ENCODE measurements at places on chromosomes 1 and 21.

DNA sequence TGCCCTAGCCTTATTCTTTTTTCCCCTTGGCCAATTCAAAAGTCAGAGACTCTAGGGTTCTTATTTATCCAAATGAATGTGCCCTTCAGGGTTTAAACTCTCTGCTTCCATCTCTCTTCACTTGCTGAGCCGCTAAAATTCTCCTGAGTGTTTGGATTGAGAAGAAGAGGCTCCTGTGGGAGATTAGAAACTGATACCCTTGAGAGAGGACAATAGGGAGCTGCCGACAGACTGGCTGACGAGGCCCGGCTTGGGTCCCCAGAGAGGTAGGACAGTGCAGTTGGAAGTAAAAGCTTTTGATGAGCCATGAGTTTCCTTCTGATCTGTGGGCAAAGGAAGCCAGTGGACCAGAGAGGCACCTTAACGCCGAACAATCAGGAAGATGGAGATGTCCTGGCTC is 41.3 kb upstream of the UBE2U start:
- DNase-seq, result no peak

DNA sequence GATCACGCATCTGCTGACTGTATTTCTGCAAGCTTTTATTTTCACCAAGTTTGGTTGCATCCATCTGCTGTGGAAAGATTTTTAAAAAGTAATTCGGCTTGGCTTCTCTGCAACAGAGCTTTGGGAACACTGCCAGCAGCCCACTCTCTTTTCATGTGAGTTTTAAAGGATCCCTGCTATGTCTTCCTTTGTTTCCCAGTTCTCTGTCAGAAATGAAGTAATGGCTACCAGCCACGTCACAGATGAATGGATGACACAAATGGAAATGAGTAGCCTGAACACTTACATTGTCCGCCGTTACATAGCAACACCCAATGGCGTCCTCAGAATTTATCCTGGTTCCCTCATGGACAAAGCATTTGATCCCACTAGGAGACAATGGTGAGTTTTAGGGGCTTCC is 80.6 kb upstream of the RAVER2 start:
- no peak for DNase-seq

GRCh38 chr1:53306168-53306567 is 21.7 kb downstream of the LRP8 start:
- DNase-seq, result no peak

DNA sequence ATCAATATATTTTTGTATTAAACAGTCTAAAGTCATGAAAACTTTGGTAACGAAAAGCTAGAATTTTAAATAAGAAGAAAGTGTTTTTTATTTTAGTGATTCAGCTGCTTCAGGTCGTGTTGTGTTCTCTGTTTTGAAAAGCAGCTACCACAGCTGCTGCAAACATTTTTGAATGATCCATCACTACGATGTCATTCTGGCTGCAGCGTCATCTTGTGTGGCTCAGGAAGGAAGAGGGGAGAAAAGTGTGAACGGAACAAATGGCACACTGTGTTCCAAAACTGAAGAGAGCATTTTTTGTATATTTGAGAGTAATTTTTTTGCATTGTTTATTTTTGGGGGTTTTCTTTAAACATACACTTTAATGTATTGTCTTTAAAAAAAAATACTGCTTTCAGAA is 323.0 kb upstream of the ADGRL2 start:
- DNase-seq, result no peak

DNA sequence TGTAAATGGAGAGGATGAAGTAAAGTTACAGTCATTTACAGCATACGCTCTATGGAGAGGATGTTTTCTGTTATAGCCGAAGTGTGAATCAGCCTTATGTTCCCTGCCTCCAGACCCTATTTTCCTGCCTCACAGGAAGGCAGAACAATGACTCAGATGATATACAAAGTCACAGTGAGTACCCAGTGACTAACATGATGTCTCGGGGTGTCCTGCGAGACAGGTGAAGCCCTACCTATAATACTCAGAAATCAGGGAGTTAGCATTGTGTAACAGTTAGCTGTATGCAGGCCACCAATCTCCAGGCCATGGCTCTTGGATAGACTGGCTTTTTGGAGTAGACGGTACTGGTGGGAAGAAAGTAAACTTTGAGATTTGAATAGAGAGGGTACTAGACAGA is 55.6 kb upstream of the FBXO28 start:
- no peak for DNase-seq

- DNase-seq, result no peak
These were observed 223.1 kb upstream of the POGK start for GRCh38 chr1:166616206-166616605.

DNA sequence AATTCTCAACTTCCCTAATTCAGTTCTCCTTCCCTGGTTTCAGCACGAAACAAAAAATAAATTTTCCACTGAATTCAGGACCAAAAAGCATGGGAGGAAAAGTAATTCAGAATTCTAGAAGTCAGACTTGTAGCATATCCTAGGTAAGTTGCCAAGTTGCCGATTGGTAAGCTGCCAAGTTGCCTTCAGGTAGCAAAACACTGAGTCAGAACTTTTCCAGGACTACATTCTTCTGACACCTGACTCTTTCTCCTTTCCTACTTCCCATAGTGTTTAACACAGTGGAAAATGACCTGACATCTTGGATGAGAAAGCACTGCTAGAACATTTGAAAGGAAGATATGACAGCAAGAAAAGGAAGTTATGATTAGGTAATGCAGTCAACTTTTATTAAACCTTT is 322.8 kb downstream of the SPATA17 start:
- no peak for DNase-seq

GRCh38 chr1:43981636-43982035 is 2.6 kb downstream of the B4GALT2 start:
- no peak for DNase-seq

DNA sequence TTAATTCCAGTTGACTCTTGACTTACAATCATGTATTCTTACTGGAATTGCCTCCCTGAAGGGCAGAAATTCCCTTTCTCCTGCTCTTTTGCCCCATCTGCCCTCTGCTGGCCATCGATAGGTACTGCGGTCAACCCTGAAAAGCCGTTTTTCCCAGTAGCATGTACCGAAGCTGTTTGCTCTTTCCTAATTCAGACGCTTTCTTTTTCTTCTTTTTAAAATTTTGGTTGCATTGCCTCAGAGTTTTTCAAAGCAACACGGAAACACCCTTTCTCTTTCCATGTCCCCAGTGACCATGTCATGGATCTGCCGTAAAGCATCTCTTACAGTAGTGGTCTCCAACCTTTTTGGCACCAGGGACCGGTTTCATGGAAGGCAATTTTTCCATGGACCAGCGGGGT is 164.2 kb upstream of the C1orf21 start:
- DNase-seq, result peak; percentile 60

- no peak for DNase-seq
These were observed 32.4 kb downstream of the GNB1 start for GRCh38 chr1:1858382-1859086.

- peak; percentile 66 for DNase-seq
These were observed 47.5 kb downstream of the HSF2BP start for GRCh38 chr21:43611598-43612369.

DNA sequence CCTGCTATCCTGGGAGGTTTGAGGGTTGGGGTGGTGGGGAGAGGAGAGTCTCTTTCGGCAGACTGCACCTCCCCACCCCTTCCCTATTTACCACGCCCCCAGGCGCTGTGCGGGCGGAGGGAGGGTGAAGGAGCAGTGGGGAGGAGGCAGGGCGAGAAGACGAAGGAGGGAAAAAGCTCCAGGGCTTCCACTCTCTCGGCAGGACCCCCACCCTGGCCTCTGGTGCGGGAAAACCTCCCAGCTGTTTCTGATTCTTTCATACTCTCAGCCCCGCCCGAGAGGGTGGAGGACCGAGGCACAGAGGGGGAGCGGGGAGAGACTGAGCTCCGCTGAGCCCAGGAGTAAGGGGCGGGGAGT is 866 bp upstream of the WNT2B start:
- peak; percentile 54 for DNase-seq

GRCh38 chr1:209266590-209267205 is 316.8 kb upstream of the CAMK1G start:
- DNase-seq, result no peak

DNA sequence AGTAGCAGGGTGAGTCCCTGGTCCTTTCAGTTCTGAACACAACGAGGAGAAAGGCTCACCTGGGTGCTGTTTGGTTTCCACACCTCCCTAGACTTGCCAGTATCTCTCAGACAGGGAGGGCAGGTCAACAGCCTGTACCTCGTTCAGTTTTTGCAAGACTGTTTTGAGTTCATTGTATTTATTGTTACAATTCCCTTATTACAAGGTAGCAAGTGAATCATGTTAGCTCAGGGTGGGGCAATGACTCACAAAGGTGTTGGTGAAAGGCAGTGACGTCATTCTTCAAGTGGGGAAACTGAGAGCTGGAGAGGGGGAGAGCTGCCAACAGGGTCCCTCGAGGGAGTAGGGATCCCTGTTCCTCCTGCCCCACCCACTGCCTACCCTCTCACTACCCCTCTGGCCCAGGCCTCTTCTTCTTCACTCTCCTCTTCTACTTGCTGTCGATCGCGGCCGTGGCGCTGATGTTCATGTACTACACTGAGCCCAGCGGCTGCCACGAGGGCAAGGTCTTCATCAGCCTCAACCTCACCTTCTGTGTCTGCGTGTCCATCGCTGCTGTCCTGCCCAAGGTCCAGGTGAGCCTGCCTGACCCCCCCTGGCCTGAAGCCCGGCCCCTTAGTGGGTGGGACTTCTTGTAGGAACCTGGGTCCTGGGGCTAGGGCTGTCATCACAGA is 13.4 kb downstream of the SERINC2 start:
- no peak for DNase-seq

DNA sequence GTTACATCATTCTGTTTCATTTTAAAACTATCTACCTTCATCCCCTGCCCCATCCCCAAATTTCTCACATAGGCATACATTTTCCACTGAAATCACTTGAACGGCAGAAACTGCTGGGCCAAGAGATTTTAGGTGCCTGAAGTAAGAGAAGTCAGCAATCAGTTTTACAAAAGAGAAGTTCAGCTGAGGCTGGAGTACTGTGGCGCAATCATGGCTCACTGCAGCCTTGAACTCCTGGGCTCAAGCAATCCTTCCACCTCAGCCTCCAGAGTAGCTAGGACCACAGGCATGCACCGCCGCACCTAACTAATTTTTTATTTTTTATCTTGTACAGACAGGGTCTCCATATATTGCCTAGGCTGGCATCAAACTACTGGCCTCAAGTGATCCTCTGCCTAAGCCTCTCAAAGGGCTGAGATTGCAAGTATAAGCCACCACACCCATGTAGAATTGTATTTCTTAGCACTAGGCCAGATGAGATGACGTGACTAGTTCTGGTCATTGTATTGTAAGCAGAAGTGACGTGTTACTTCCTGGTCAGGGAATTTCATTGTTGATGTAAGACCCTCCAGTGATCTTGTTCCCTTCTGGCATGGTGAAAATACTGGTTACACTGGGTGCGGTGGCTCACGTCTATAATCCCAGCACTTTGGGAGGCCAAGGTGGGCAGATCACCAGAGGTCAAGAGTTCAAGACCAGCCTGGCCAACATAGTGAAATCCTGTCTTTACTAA is 7.1 kb downstream of the BECN2 start:
- DNase-seq, result no peak

GRCh38 chr1:7128293-7128692 is 343.0 kb downstream of the CAMTA1 start:
- DNase-seq, result no peak

GRCh38 chr21:45319461-45320211 is 31.9 kb upstream of the POFUT2 start:
- DNase-seq, result no peak

GRCh38 chr1:47584249-47584648 is 146.4 kb downstream of the FOXD2 start:
- no peak for DNase-seq

GRCh38 chr21:20996421-20997310 is 1.5 kb upstream of the NCAM2 start:
- DNase-seq, result no peak

GRCh38 chr1:74517599-74518051 is 5.2 kb upstream of the LRRC53 start:
- peak; percentile 10 for DNase-seq

GRCh38 chr1:53606651-53607051 is 132.3 kb downstream of the GLIS1 start:
- DNase-seq, result no peak

- no peak for DNase-seq
These were observed 451.6 kb downstream of the NUF2 start for GRCh38 chr1:163773396-163773795.

GRCh38 chr1:9573723-9574122 is 15.0 kb upstream of the TMEM201 start:
- DNase-seq, result peak; percentile 28

DNA sequence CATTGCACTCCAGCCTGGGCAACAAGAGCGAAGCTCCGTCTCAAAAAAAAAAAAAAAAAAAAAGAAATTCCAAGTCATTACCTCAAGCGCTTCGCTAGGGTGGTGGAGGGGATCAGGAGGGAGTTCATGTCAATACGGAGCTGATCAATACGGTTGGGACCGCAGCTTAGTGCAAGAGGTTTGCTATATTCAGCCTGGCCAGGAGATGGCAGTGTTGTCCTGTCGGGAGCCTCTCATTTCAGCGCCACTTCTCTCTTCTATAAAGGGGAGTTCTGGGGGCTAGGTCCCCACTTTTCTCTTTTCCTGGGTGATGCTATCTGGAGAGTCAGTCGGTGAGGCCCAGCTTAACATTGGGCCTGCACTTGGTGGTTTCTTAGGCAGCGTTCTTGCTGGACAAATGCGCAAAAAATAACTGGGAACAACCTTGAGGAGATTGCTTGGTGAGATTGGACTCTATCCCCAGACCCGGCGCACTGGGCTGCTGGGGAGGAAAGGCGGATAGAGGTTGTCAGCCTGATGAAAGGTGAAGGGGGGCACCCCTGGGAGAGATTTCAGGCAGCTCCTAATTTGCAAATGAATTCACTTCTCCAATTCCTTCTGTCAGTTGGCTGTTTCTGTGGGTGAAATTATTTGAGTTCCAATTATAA is 40.4 kb downstream of the KIAA0040 start:
- DNase-seq, result peak; percentile 75

- DNase-seq, result no peak
These were observed 98.4 kb downstream of the SMYD2 start for GRCh38 chr1:214379236-214379970.

DNA sequence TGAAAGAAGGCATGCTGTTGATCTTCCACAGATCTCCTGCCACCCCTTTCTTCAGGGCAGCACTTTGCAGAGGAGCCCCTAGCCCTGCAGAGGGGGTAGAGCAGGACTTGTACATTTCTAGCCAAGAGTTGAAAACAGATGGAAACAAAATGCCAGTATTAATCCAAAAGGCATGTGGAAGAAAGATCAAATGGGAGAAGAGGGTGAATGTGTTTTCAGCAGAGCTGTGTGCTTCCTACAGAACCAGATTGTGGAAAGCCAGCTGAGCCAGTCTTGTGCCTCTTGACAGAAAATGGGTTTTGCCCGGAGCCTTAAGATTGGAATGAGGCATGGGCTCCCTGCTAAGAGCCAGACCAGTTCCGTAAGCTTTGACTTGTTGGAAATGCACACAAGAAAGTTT is 105.2 kb upstream of the TSPAN2 start:
- DNase-seq, result no peak

- no peak for DNase-seq
These were observed 27.2 kb upstream of the CSF1 start for GRCh38 chr1:109883248-109883955.

- peak; percentile 83 for DNase-seq
These were observed 10.1 kb upstream of the LRRC71 start for GRCh38 chr1:156910309-156910782.

- DNase-seq, result no peak
These were observed 144.5 kb upstream of the TMEM51 start for GRCh38 chr1:15008783-15009729.

Measured in GM10248 (cell line).